ENCODE measurements at places on chromosomes 12 and 14.

- DNase-seq, result no peak
Measured at GRCh38 chr12:131007031-131007739, 53.5 kb downstream of the ADGRD1 start.

DNA sequence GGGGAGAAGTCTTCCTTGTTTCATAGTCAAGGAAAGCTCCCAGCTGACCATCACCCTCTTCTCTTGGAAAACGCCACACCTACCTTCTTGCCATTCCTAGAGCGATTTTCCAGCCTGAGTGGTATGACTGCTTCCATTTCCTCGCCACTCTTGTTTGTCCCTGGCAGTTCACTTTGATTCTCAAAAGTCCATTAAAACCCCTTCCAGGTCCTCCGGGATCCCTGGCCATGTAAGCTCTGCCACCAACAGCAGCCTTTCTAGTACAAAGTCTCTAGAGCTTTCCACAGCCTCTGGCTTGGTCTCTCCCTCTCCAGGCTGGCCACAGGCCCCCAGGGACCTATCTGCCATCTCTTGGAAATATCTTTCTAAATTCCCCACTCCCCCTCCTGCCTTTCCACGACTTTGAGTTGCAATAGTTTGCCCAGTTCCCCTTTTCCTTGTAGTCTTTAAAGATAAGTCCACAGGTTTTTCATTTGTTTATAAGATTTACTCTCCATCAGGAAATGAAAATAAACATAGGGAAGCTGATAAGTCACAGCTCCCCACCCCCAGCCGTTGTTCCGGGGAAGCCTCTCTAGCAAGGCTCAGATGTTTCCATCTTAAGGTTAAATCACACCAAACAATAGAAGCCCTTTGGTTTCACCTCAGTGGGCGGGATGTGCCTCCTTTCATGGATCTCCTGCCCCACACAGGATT lies 42.9 kb upstream of the SINHCAF start:
- no peak for DNase-seq

DNA sequence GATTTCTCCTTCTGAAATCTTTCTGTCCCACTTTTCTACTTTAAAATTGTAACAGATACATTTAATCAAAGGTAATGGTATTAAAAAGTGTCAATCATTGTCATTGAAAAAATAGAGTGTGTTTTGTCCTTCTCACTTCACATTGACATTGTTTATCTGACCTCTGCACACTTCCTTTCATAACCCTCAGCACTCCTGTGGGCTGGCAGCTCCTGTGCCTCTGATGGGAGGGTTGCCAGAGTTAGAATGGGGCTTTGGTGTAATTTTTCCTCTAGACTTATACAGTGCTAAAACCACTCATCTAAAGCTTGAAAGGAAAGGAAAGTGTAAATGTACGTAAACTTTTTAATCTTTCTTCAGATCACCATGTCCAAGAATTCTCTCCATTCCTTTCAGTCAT lies 23.7 kb downstream of the KCNA1 start:
- no peak for DNase-seq

GRCh38 chr12:45503899-45504298 lies 225.6 kb upstream of the ARID2 start:
- no peak for DNase-seq

Data from stimulated activated CD4-positive, alpha-beta T cell treated with anti-CD3 and anti-CD28 coated beads, Interleukin-1b, Interleukin-23, amount 100 ng/mL, for 48 hours (primary cell).